Adrenal gland (tissue), 19 donors: ENCODE measurements at places on chromosomes 3 and 15. TPM values are rescaled to one million over a fixed set of nuclear protein-coding genes. Genes with fewer than 3 reads are reported as not detected.
A peak's percentile ranks its signal among the peaks of the same experiment; 100 is the strongest.

GRCh38 chr3:175179055-175179454, 319.9 kb downstream of the NAALADL2 start:
- no peak for DNase-seq
- H3K36me3 ChIP-seq, result no peaks in the 10 kb centered on the region
- H3K27me3 ChIP-seq, result no peaks in the 10 kb centered on the region
- no peak overlapping the region for H3K27ac ChIP-seq
- H3K4me3 ChIP-seq, result no peak overlapping the region
- H3K4me1 ChIP-seq, result no peaks in the 10 kb centered on the region

DNA sequence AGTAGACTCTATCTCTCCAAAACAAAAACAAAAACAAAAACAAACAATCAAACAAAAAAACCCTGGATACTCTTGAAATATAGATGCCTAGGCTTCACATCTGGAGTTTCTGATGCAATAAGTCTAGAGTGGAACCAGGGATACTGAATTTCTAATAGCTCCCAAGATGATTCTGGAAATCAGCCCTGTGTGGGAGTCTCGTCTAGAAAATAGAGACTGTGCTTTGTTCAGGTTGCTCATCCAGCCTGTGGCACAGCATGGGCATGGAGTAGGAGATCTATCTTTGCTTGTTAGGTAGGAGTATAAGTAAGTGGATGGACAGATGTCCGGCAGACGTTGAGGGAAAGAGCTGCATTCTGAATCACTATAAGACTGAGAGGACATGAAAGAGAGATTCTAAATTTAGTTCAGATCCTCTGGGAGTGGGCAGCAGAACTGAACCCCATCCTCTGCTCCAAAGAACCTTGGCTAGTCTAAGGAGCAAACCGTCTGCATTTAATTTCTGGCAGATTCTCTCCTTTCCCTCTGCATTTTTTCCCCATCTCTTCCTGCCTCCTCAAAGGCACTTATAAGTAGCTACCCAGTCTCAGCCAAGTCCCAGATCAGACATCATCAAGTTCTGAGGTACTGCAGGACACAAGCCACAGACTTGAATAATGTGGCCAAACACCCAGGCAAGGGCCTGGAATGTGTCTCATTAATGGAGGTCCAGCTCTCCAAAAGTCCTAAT, 92.6 kb upstream of the STRIT1 start:
- H3K27ac ChIP-seq, result no peak overlapping the region
- no peaks in the 10 kb centered on the region for H3K36me3 ChIP-seq
- H3K4me1 ChIP-seq, result no peaks in the 10 kb centered on the region
- no peak overlapping the region for H3K4me3 ChIP-seq
- DNase-seq, result no peak

DNA sequence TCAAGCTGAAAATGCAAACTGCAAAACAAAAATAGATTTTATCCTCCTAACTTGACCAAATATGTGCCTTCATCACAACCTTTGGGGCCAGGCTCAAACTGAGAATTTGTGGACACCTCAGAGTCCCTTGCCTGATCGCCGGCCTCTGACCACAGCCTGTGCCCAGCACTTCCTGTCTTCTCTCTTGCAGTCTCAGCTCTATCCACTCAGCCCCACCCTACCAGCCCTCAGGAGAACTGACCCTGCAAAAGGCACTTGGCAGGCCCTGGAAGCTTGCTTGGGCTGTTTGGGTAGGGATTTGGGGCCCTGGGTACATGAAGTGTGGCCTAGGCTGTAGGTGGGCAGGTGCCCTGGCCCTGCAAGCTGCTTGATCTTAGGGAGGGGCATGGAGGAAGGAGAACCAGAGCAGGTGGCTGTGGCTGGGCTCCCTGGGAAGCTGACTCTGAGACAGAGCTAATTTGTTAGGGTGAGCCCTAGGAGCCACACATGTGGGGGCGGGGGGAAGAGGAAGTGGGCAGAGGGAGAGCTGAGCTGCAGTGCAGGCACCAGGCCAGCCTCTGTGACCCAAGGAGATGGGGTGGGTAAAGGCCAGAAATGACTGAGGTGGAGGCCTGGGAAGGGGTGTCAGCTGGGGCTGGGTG, 8.6 kb downstream of the CLEC3B start:
- no peak overlapping the region for H3K4me3 ChIP-seq
- H3K36me3 ChIP-seq, result no peaks in the 10 kb centered on the region
- no peaks in the 10 kb centered on the region for H3K4me1 ChIP-seq

- peaks cover 25% of the 10 kb centered on the region for H3K4me1 ChIP-seq
- no peaks in the 10 kb centered on the region for H3K36me3 ChIP-seq
- no peak overlapping the region for H3K27ac ChIP-seq
These were observed 30.5 kb downstream of the GRK7 start for GRCh38 chr3:141793476-141794260.

GRCh38 chr15:44532689-44533088, 4.3 kb upstream of the EIF3J start:
- peaks cover 4% of the 10 kb centered on the region for H3K36me3 ChIP-seq
- H3K27me3 ChIP-seq, result no peaks in the 10 kb centered on the region
- no peak overlapping the region for H3K4me3 ChIP-seq
- H3K27ac ChIP-seq, result no peak overlapping the region

- H3K36me3 ChIP-seq, result no peaks in the 10 kb centered on the region
- peaks cover 13% of the 10 kb centered on the region for H3K4me1 ChIP-seq
- DNase-seq, result no peak
- no peaks in the 10 kb centered on the region for H3K27me3 ChIP-seq
- no peak overlapping the region for H3K4me3 ChIP-seq
These were observed 126.3 kb downstream of the FOXB1 start for GRCh38 chr15:60130398-60130797.

- H3K4me3 ChIP-seq, result no peak overlapping the region
- no peaks in the 10 kb centered on the region for H3K36me3 ChIP-seq
- no peaks in the 10 kb centered on the region for H3K4me1 ChIP-seq
- no peak overlapping the region for H3K27ac ChIP-seq
- no peaks in the 10 kb centered on the region for H3K27me3 ChIP-seq
These were observed 64.7 kb upstream of the CCDC39 start for GRCh38 chr3:180743813-180744590.

DNA sequence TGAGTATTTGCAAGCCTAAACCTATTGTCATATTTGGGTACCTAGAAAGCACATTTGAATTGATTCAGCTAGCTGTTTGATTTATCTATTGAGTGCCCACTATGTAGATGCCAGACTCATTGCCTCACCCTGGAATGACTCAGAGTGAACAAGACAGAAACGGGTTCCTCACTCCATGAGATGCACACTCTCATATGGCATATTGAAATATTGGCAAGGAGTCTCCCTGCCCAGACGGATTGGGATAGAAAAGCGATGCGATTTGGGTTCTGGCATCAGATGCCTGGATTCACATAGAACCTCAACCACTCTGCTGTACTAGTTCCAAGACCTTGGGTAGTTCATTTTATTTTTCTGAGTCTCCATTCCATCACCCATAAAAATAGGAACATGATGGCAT, 22.5 kb downstream of the LRRN1 start:
- no peaks in the 10 kb centered on the region for H3K27me3 ChIP-seq
- no peak overlapping the region for H3K27ac ChIP-seq
- H3K4me1 ChIP-seq, result no peaks in the 10 kb centered on the region
- no peak overlapping the region for H3K4me3 ChIP-seq
- DNase-seq, result no peak

DNA sequence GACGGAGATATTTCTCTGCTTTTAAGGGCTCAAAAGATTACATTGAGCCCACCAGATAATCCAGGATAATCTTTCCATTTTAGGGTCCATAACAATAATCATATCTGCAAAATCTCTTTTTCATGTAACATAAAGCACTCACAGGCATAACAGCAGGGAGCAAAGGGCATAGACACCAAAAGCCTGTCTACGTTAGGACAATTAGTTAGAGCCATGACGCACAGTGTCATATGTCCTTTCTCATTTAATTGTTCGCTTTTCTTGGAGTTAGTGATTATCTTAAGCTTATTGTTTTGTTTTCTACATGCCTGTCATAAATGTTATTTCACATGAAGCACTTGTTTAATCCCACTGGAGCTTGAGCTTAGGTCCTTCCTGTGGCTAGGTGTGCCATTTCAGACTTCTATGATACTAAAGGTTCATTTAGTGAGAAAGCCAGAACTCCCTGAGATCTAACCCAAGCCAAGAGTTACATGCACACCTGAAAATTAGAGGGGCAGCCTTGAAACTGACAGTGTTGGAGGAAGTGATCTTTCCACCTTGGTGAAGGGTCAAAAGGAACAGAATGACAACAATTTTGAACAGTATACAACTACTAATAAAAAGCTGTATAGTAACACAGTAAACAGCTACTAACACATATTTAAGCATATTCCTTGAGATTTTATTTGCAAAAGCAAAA, 11.7 kb upstream of the HHATL start:
- no peaks in the 10 kb centered on the region for H3K4me1 ChIP-seq
- no peak overlapping the region for H3K27ac ChIP-seq
- no peaks in the 10 kb centered on the region for H3K36me3 ChIP-seq
- no peaks in the 10 kb centered on the region for H3K27me3 ChIP-seq
- no peak for DNase-seq
- H3K4me3 ChIP-seq, result no peak overlapping the region

GRCh38 chr3:48247401-48247811, 6.5 kb downstream of the ZNF589 start:
- H3K27ac ChIP-seq, result peak overlapping the region; percentile 79
- no peaks in the 10 kb centered on the region for H3K36me3 ChIP-seq
- H3K4me3 ChIP-seq, result no peak overlapping the region
- H3K27me3 ChIP-seq, result no peaks in the 10 kb centered on the region

DNA sequence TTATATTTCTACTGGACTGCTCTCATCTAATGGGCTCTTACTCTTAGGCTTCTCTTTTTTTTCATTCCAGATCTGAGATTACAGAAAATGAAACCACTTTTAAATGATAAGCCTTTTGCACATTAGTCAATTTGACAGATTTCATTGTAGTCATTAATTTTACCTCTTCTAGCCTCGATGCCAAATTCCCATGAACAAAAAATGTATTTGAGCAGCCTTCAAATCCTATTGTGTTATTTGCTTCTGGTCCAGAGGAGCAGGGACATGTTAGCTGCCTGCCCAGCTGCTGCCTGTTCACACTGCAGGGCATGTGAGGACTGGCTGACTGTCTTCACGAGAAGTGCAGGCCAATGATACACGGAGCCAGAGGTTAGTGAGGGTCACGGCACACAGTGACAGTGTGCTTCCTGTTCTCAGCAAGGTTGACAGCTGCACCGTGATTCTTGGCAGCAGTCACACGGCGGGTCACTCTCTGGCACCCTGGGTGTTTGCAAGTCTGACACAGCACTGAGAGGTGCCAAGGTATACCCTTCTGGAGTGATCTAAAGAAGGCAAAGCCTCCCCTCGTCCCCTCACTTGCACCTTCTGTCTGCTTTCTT, 40.8 kb downstream of the KAT2B start:
- H3K4me1 ChIP-seq, result no peaks in the 10 kb centered on the region
- H3K4me3 ChIP-seq, result no peak overlapping the region
- no peak overlapping the region for H3K27ac ChIP-seq
- peak; percentile 81 for DNase-seq
- H3K27me3 ChIP-seq, result no peaks in the 10 kb centered on the region

GRCh38 chr15:89501646-89502045, 5.3 kb upstream of the RHCG start:
- no peaks in the 10 kb centered on the region for H3K4me1 ChIP-seq
- H3K4me3 ChIP-seq, result no peak overlapping the region
- no peak for DNase-seq

- no peaks in the 10 kb centered on the region for H3K36me3 ChIP-seq
- H3K4me1 ChIP-seq, result no peaks in the 10 kb centered on the region
- H3K27me3 ChIP-seq, result no peaks in the 10 kb centered on the region
- no peak overlapping the region for H3K4me3 ChIP-seq
- no peak for DNase-seq
- H3K27ac ChIP-seq, result no peak overlapping the region
These were observed 190.1 kb downstream of the ZIC4 start for GRCh38 chr3:147216143-147216673.

DNA sequence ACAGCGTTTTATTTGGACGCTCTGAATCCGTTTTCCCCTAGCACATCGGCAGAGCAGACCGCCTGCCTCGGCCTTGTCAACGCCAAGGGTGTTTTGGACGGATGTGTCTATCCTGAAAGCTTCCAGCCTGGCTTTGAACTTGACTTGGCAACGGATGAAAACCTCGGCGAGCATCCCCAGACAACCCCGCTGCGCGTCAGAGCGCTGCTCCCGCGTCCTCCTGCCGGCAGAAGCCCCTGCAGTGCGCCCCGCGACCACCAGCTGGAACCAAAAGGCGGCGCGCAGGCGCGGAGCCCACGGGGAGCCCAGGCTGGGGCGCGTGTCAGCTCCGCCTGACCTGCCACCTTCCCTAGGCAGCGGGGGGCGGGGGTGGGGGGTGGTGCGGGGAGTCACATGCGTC, 26.2 kb upstream of the ARL8B start:
- no peak overlapping the region for H3K4me3 ChIP-seq
- no peaks in the 10 kb centered on the region for H3K36me3 ChIP-seq
- no peaks in the 10 kb centered on the region for H3K27me3 ChIP-seq
- H3K27ac ChIP-seq, result no peak overlapping the region
- DNase-seq, result no peak

DNA sequence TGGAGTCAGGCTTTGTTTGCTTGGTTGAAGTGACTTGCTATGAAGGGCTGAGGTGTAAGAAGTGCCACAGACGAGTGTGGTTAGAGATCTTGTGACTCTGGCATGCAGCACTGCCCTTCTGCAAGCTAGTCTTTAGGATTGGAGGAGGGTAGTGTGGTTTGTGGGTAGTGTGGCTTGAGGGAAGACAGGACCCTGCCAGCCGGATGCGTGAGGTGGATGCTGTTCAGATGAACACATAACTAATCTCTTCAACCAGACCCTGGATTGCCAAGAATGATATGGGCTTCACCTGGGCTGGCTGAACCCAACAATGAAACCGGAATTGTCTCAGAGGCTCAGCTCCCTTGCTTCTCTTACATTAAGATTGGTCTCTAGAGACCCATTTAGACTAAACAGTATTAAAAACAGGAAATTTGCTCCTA, 32.7 kb downstream of the STARD9 start:
- no peak overlapping the region for H3K4me3 ChIP-seq
- no peaks in the 10 kb centered on the region for H3K4me1 ChIP-seq
- no peaks in the 10 kb centered on the region for H3K27me3 ChIP-seq

- peaks cover 43% of the 10 kb centered on the region for H3K4me1 ChIP-seq
- no peak for DNase-seq
- H3K27me3 ChIP-seq, result no peaks in the 10 kb centered on the region
- no peak overlapping the region for H3K27ac ChIP-seq
- H3K4me3 ChIP-seq, result no peak overlapping the region
These were observed 82.8 kb downstream of the SMAD3 start for GRCh38 chr15:67148196-67148701.

GPR62 gene
- total RNA-seq, result not detected

SLC28A2 gene
- 0.37 TPM for total RNA-seq

AGBL1 gene
- total RNA-seq, result not detected

C3orf80 gene
- not detected for total RNA-seq

FMN1 gene
- total RNA-seq, result 29.2 TPM

FOXL2 gene
- total RNA-seq, result 6.6 TPM
